ENCODE measurements at places on chromosomes 3 and 15. TPM values are rescaled to one million over a fixed set of nuclear protein-coding genes. Genes with fewer than 3 reads are reported as not detected.

Gene GOLGA6L25
- total RNA-seq = not detected

Gene CDHR4
- not detected for total RNA-seq

Gene PIGBOS1
- total RNA-seq = 13.3 TPM

Gene BNC1
- total RNA-seq = 0.85 TPM

Gene PPP4R2
- 73.9 TPM for total RNA-seq

Gene ONECUT1
- not detected for total RNA-seq

Gene TYRO3
- total RNA-seq = 5.0 TPM

Gene SAMMSON
- total RNA-seq = not detected

Gene MORC1
- total RNA-seq = not detected

GRCh38 chr15:48062148-48062872, 58.5 kb upstream of the SLC24A5 start:
- DNase-seq = peak; percentile 53

DNA sequence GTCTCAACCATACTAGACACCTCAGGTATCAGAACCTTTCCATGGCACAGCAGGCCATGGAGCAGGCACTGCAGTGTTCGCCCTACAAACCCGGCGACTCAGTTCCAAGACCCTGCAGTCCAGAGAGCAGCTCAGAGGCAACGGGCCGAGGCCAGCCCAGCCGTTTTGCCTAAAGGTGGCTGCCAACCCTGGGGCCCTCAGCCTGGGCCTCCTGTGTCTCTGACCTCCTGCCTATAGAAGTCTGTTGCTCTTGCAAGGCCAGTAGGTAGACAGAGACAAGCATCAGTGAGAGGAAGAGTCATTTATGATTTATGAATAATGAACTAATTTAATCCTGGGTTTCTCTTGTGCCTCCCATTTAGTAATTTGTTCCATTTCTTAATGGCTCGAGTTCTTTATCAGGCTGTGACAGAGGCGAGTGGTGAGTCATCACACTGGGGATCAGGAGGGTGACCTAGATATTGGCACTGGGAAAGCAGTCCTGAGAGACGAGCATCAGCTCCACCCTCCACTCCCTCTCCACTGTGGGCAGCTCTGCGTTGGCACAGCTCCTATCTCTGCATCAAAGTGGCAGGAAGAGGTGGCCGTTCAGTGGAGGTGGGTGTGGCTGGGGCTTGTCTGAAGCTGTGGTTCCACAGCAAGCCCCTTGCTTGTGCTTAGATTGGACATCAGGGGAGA, 79.8 kb downstream of the ABHD5 start:
- peak; percentile 59 for DNase-seq

- DNase-seq = peak; percentile 57
Measured at GRCh38 chr3:49785565-49786356, 581 bp downstream of the IP6K1 start.

GRCh38 chr3:66428733-66429132, 72.1 kb downstream of the LRIG1 start:
- peak; percentile 93 for DNase-seq

GRCh38 chr3:13711911-13712650, 163.2 kb downstream of the FBLN2 start:
- no peak for DNase-seq

DNA sequence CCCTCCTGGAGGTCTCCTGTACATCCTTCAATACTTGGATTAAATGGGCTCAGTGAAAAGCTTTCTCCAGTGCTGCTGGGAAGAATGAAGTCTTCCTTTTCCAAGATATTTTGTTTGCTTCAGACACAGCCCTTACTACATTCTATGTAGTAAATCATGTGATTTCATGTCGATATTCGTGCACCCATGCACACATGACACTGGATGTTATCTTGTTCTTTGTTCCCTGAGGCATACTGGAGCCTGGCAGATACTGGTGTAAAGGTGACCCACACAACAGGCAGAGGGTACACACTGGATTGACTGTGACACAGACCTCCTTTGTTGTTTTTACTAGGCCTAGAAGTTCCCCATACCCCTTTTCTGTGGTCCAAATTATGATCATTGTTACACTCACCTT, 40.3 kb upstream of the ATP2C1 start:
- no peak for DNase-seq

GRCh38 chr3:99534951-99535704, 103.3 kb upstream of the COL8A1 start:
- DNase-seq = no peak

DNA sequence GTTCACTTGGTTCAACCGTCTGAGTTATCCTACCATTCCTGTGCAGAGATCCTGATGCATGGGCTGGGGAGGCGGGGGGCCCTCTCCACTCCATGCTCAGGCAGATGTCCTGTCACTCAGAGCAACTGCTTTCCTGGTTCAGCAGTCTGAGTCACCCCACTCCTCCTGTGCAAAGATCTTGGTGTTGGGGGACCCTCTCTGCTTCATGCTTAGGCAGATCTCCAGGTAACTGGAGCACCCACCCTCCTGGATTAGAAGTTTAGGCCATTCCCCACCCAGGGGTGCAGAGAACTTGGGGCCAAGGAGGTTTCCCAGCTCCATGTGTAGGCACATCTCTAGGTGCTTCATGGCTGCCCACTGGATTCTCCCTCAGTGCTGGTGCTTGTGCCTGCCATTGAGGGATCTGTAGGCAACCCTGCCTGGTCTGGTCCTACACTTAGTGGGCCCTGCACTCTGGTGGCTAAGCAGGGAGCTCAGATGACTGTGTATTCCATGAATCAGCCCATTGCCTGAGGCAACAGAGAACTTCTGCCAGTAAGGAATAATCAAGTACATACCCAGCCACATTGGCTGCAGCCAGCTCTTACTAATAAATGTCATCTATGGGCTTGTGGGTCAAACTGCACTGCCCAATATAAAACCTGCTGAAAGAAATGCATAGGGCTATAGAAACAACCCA, 465.4 kb upstream of the THBS1 start:
- no peak for DNase-seq

GRCh38 chr3:170484869-170485268, 66.2 kb downstream of the CLDN11 start:
- DNase-seq = no peak

DNA sequence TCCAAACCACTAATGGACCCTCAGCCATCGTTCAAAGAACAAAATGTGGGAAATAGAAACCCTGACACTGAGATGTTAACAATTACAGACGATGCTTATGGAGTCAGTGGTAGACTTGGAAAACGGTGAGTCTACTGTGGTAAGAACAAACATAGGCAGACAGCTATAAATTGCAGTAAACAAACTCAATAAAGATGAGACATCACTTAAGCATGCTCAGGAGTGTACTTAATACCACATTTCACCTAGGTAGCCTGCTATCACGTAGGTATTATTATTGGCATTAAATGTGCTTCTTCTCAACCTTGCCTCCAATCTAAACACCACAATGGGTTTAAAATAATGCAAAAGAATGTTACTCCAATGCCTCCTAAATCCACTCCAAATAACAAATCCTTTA, 2.5 kb downstream of the OSBPL10 start:
- DNase-seq = no peak

- no peak for DNase-seq
Measured at GRCh38 chr3:50304601-50305000, 1.2 kb upstream of the HYAL1 start.

DNA sequence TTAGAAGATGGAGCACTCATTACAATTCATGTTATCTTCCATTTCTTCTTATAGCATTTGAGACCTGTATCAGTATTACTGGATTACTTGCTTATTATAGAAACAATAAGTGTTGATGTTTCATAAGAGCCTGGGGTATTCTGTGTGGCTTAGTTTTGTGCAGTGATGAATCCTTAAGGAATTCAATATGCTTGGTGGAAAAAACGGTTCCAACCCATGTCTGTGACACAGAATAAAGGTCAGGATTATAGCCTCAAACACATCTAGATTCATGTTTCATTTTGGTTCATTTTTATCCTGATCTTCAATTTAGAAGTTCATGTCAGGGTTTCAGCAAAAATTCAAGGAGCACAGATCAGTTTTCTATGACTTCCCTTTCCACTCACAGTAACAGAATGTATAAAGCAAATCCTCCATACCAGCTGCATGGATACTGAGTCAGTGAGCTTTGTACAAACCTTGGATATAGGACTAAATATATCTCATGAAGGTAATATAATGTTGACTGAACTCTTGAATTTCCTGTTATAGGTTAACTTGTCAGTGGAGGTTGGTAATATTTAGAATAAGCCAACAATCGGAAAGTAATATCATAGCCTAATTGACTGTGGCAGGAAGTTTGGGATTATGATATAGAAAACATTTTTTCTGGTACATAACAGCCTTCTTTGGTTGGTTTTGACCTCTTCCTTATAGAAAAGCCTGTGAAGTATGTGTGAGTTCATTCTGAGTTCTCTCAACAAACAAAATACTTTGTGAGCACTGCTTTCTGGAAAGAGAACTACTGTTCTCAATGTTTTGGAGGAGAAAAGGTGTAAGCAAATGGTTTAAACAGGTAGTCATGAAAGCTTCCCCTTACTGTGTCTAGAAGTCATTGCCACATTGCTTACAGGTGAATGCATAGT, 218.2 kb upstream of the TPM1 start:
- no peak for DNase-seq

DNA sequence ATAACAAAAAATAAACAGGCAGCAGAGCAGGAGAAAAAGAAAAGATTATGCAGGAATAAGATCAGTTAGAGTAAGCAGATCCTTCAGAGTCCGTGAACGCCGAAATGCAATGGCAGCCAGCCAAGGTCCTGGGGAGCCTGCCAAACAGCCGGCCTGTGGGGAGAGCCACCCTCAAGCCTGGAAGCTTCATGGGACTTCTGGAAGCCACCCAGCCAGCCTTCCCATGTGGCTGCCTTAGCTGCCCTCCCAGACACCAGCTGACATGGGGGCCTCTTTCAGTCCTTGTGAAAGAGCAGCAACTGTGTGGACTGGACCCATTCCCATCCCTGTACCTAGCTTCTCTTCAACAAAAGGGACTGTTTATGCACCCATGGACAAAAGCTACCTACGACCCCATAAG, 64.9 kb upstream of the RAD18 start:
- DNase-seq = no peak

DNA sequence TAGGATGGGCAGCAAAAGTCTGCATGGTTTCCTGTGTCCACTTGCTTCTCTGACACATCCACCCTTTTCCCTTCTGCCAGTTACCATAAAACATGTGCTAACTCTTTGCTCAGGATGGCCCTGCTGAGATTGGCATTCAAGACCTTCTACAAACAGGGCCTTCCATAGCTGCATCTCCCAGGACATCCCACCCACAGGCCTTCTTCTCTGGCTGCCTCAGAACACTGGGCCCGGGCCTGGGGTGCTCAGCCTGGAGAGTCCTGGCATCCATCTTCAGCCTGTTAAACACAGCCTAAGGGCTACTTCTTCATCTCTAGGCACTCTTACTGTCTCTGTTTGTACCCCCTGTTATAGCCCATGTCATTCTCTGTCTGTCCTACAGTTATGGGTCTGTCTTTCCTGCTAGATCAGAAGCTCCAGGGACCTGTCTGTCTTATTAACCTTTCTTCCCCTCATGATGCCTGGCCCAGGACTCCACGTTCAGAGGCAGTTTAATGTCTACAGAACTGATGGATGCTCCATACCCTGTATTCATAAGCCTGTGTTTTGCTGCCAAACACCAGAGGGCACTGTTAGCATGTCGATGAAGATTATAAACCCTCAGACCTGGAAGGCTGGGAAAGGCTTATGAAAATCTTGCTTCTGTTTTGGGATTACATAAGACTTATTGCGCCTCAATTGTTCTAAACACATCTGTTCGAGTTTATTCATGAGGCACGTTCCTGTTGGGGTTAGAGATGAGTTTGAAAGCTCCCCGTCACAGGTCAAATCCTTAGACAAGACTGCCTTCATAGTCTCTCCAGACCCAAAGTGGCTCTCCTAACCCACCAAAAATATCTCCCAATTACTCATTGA, 16.5 kb downstream of the SEMA3G start:
- peak; percentile 95 for DNase-seq

GRCh38 chr3:108292905-108293328, 3.4 kb upstream of the HHLA2 start:
- DNase-seq = no peak

GRCh38 chr3:129793942-129794310, 99.6 kb downstream of the TMCC1 start:
- DNase-seq = peak; percentile 59

GRCh38 chr15:76999996-77000395, 5.1 kb downstream of the PSTPIP1 start:
- no peak for DNase-seq

GRCh38 chr15:57456559-57456958, 80.3 kb downstream of the CGNL1 start:
- DNase-seq = no peak

GRCh38 chr15:74752531-74752930, 3.9 kb downstream of the CYP1A2 start:
- no peak for DNase-seq

GRCh38 chr3:58336135-58336882, 3.6 kb downstream of the PXK start:
- DNase-seq = no peak

- peak; percentile 7 for DNase-seq
Measured at GRCh38 chr3:52555056-52555455, 18.7 kb downstream of the UQCC5 start.

GRCh38 chr15:99157456-99157855, 52.6 kb downstream of the SYNM start:
- DNase-seq = peak; percentile 30

- no peak for DNase-seq
Measured at GRCh38 chr3:149411583-149411982, 34.1 kb upstream of the TM4SF1 start.

- DNase-seq = no peak
Measured at GRCh38 chr3:150588027-150588830, 14.9 kb upstream of the SELENOT start.

DNA sequence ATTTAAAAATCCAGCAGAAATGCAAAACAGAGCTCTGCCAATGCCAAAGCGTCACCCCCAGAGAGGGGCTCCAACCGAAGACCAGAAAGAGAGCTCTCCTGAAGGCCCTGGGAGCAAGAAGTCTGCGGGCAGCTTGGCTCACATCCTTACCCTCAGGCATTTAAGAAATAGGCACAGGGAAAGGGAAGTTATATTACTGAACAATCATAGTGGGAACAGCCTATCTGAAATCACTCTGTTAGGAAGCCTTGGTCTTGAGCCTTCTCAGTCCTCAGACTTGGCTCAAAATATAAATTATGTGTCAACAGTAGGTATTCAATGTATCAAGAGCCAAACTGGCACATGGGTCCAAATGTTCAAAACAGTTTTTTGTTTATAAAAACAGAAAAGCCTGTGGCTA, 10.3 kb upstream of the PPARG start:
- no peak for DNase-seq

DNA sequence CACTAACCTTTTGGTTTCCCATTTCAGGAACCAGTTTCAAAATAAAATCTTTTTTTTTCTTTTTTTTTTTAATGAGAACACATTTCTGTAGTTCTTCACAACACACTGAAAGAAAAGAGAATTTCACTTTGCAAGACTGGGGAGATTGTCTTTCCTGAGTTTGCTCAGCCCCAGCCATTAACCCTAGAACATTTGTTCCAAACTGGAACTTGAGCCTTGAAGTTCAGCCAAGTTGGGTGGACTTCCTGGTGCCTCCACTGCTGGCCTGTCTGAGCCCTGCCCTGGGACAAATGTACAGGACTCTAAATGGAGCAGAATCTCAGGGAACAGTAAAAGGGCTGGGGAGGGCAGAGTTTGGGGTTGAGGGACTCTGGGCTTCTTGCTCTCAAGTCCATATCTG, 196.4 kb upstream of the LPP start:
- no peak for DNase-seq

GRCh38 chr15:101652786-101653430, 727 bp upstream of the TM2D3 start:
- no peak for DNase-seq

All from dermis blood vessel endothelial cell (primary cell).